Iris pigment epithelial cell (primary cell): ENCODE measurements at places on chromosomes 3 and 15.
A peak's percentile ranks its signal among the peaks of the same experiment; 100 is the strongest.

DNA sequence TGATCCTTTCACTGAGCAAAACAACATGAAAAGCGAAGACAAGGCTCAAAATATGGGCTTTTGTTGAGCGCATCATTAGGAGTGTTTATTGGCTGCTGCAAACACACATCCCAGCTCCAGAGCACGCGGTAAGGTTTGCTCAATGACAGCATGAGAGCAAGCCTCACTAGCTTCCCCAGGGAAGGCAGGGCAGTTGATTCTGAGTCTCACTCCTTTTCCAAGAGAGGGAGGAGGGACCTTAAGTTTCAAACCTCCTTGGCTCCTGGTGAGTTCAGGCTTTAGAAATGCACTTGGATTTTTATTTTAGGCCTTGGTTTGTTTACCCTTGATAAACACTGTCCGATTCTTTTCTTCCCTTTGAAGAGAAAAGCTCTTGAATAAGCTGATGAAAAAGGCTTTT, 69.1 kb upstream of the CACNA2D3 start:
- DNase-seq = no peak

- DNase-seq = no peak
These were observed 343.5 kb upstream of the RGMA start for GRCh38 chr15:93432474-93432873.

GRCh38 chr3:133447750-133448477, 48.1 kb downstream of the BFSP2 start:
- DNase-seq = no peak

DNA sequence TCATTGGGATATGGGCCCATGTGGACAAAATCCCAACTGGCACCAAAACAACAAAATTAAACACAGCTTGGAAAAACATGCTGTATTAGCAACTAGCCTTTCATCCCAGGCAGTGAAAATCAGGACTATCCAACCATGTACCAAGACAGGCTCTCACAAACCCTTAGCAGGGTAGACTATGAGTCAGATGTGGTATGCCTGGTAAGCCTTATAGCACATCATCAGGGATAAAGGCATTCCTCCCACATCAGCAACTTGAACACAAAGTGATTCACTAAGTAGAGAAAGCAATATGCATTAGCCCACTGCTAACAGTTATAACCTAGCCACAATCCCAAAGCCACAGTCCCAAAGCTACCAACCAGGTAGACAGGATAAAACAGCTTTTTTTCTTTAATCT, 8.0 kb downstream of the CEP152 start:
- peak; percentile 97 for DNase-seq

DNA sequence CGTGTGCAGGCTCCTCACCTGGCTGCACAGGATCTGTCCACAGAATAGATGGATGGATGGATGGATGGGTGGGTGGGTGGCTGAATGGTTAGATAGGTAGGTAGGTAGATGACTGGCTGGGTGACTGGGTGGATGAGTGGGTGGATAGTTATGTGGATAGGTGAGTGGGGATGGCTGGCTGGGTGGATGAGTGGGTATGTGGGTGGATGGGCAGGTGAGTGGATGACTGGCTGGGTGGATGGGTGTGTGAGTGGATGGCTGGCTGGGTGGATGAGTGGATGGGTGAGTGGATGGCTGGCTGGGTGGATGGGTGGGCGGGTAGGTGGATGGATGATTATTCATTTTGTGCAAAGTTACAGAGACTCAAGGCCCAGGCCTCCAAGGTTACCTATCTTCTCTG, 172.9 kb upstream of the CTDSPL start:
- DNase-seq = no peak

- peak; percentile 10 for DNase-seq
These were observed 806 bp downstream of the GOLM2 start for GRCh38 chr15:44289259-44289790.

- peak; percentile 16 for DNase-seq
These were observed 190.7 kb downstream of the CD47 start for GRCh38 chr3:107899990-107900651.

- DNase-seq = peak; percentile 48
These were observed 723 bp upstream of the DRD3 start for GRCh38 chr3:114179575-114179974.

GRCh38 chr15:33822479-33822878, 145.8 kb upstream of the CHRM5 start:
- no peak for DNase-seq

GRCh38 chr15:34984889-34985630, 3.0 kb downstream of the ZNF770 start:
- peak; percentile 67 for DNase-seq

DNA sequence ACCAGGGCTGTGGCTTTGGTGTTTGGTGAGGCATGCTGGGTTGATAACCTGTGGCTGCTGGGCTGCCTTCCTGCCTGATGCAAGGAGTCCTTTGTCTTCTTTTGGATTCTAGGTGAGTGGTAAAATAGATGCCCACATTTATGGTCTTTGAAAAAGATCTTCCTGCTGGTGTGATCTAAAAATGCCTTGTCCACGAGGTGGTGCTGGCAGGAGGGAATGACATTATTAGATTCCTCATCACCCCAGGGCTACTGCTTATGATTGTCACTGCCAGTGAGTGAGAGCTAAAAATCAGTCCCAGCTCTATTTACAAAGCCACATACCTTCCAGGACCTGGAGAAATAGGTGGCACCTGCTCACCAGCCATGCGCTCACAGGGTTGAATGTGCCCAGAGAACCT, 355.5 kb upstream of the ROPN1 start:
- DNase-seq = no peak

DNA sequence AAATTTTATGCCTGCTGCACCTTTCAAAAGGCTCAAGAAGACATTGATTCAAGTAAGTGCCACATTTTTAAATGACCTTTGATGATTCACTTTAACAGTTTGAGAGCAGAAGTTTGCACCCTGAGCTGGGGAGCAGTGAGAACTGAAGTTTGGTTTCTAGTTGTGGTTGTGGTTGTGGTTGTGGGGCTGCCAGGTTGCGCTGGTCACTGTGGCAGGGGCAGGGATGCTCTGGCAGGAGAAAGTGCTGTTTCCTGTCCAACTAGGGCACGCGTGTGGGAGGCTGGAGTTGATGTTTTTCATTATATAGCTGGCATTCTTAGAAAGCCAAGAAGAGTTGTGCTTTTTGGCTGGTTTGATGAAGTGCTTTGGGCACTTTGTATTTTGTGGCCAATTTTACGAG, 339.7 kb upstream of the NR2F2 start:
- DNase-seq = peak; percentile 11

DNA sequence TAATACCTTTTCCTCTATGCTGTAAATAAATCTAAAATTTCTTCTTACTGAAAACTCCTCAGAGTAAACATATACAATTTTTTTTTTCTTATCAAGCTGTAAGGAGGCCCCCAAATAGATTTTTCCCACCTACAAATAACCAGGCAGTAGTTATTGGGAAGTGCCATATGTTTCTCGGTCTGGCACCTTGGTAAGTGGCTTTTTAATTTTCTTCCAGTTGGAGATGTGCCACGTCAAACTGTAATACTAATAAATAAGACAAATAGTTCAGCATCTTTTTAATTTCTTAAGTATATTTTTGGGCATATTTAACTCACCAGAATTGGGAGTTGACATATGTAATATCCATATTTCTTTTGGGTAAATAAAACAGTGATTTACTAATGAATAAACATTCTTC, 346.3 kb downstream of the DIPK2A start:
- DNase-seq = no peak

DNA sequence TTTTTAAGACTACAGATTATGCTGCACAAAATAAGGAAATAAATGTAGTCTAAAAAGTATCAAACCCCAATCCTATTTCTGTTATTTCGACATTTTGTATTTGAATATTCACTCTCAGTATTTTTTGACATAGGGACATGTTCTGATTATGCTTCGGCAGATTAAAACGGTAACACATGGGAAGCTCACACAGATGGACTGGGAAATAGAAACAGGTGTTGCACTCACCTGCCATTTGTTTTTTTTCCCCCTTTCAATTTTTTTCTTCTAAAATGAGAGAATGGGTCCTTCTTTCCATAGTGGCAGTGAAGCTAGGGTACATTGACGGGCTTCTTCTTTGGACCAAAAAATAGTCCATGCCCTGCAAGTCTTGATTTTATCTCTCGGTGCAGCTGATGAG, 163.1 kb downstream of the MYRIP start:
- no peak for DNase-seq

DNA sequence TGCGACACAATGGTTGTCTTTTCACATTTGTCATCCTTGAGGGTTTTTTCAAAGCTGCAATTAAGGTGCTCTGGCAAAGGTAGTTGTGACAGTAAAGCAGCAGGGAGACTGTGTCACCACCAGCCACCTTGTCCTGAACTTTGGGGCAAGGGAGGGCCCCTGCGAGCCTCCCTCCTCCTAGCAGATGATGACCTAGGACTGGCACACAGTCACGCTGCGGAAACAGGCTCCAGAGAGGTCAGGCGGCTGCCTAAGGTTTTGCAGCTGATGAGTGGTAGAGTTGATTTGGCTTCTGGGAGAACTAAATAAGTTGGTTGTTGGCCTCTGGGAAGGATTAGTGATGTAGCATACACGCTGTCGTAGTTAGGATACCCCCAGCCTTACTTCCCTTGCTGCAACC, 62.7 kb downstream of the PDIA5 start:
- no peak for DNase-seq

DNA sequence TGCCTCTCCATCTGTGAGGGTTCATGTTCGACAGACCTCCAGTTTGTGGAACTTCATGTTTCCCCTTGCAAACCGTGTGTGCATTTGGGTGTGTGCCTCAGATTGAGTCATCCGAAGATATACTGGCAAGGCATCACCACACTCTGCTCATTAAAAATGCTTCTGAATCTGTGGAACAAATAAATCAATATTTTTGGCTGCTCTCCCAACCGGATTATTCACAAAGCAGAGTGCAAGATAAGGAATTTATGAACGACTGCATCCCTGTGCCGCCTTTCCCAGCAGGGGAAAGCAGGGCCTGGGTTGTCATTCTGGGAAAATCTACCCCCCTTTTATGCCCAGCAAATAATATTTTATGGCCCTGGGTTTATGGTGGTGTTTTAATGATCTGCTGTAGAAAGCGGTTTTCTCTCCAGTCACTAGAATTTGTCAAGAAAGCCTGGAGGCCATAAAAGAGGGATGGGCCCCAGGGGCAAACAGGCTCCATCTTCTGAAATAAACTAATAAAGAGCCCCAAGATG, 4.2 kb upstream of the WNT5A start:
- DNase-seq = peak; percentile 89

DNA sequence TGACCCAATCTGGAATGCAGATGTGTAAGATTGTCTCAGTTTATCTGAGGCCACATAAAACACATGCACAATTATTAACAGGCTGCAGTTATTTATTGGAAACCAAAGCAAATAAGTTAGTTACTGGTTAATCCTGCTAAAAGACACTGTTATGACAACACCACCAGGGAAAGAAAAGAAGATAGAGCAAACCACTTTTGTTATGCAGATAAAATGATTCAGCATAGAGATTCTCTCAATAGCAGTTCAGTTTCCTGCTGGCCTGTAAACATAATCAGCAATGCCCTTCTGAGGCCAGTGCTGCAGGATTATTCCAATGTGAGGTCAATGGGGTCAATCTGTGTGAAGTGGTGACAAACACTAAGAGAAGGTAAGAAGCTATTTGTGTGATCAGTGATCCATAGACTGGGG, 244.4 kb downstream of the ZBTB20 start:
- DNase-seq = peak; percentile 6

DNA sequence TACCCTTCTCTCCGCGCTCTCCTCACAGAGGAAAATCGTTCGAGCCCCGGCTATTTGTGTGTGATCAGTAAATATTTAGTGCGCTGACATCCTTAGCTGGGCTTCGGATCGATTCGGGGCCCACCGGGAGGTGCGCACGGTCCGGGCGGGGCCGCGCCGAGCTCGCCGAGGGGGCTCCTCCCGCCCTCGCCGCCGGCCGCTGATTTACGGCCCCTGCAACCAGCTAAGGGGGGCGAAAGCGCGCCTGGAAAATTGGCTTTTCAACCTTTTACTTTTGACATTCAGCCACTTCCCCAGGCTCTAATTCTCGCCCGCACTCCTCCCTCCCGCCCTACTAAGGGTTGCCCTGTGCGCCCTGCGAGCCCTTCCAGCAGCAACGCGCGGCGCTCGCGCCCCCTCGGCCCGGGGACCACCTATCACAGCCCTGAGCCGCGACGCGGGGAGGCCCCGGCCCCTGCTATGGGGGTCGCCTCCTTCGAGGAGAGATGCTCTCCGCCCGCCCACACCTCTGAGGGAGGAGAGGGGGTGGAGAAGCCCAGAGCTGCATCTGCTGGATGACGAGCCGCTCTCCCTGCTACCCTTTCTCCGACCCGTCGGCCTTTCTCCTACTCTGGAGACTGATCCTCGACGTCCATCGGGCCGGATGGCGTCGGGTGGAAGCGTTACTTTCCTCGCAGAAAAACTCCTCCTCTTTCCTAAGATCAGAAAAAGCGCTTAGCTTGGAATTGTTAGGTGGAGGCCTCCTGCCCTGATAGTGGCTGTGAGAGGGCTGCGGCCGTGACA, 7.8 kb upstream of the NR2F2 start:
- DNase-seq = peak; percentile 26

DNA sequence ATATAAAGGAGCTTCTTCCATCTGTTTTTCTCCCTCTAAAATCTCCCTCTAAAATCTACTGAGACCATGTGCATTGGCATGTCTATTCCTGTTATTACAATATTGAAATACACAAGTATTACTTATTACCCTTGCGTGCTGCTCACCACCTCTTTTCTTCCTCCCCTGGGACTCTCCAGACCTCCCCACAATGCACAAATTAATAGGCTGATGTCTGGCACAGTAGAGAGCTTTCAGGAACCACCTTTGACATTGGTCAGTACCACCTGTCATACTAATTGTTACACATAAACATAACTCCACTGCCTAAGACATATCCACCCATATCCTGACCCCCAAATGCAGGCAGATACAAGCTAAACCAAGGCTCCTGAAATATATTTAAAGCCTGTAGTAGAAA, 722.6 kb downstream of the FHIT start:
- no peak for DNase-seq

DNA sequence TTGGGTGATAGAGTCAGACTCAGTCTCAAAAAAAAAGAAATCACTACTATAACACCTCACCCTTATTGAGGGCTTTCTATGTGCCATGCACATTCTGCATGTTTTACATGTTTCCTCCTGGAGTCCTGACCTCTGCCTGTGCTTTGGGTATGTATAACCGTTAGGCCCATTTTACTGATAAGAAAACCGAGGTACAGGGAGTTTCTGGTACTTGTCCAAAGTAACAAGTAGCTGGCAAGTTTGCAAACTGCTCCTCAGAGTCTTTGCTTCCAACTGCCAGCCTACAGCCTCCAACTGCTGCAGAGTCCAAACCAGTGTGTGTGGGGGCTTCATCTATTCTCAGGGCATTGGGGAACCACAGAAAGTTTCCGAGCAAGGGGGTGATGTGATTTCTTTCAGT, 3.7 kb upstream of the GNAI2 start:
- DNase-seq = no peak

DNA sequence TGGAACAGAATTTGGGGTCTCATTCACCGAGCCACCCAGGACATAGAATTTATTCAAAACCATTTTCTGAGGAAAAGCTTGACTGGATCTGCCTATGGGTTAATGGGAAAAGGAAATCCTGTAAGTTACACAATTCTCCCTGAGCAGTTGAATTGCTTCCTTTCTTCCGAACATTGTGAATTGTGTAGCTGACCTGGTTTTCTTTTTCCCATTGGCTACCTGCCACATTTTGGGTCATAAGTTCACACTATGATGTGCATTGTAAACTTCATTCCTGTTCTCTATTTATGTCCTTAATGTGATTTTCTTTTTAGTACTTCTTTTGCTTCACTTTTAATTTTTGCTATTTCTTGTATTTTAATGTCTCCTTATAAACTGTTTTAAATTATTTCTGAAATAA, 386.0 kb upstream of the LRRC3B start:
- no peak for DNase-seq
